COLO829 (cell line): ENCODE measurements at places on chromosomes 11 and 22.

DNA sequence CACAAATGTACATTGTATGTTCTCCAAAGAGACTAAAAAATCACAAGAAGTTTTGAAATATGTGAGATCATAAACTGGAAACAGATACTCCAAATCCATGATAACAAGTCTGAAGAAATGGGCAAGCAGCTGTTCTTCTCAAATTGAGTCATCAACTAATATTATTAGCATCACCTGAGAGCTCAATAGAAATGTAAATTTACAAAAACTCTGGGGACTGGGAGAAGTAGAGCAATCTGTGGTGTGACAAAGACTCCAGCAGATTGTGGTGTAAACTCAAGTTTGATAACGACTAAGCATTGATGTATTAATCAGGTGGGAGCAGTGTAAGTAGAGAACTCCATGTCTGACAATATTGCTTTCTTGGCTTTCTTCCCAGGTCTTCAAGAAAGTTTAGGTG is 53.2 kb downstream of the GLYATL1 start:
- DNase-seq: no peak

DNA sequence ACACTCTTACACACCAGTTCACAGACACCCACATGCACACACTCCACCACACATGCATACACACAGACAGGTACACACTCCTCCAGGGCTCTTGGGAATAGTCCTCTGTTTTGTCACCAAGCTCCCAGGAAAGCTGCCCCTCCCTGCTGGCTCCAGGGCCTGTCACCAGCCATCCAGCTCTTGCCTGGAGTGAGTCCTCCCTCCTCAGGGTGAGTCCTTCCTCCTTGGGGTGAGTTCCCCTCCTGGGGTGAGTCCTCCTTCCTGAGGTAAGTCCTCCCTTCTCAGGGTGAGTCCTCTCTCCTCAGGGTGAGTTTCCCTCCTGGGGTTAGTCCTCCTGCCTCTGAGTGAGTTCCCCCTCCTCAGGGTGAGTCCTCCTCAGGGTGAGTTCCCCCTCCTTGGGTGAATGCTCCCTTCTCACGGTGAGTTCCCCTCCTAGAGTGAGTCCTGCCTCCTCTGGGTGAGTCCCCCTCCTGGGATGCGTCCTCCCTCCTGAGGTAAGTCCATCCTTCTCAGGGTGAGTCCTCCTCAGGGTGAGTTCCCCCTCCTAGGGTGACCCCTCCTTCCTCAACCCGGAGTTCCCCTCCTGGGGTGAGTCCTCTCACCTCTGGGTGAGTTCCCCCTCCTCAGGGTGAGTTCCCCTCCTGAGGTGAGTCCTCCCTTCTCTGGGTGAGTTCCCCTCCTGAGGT is 100.6 kb upstream of the FGF3 start:
- no peak for DNase-seq

- DNase-seq: no peak
Observed at GRCh38 chr22:49956418-49956770, 4.2 kb upstream of the PIM3 start.

- peak; percentile 28 for DNase-seq
Observed at GRCh38 chr11:113023228-113023627, 62.0 kb downstream of the NCAM1 start.

- DNase-seq: no peak
Observed at GRCh38 chr11:117657794-117658193, 139.2 kb downstream of the DSCAML1 start.

DNA sequence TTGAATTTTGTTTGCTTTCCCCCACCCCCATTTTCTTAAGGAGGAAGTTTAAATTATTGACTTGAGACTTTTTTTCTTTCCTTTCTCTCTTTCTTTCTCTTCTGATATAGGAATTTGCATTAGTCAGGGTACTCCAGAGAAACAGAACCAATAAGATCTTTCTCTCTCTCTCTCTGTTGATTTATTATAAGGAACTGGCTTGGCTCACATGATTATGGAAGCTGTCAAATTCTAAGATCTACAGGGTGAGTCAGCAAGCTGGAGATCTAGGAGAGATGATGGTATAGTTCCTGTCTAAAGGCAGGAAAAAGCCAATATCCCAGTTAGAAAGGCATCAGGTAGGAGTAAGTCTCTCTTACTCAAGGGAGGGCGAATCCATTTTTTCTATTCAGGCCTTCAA is 64.0 kb downstream of the CCDC81 start:
- peak; percentile 28 for DNase-seq

GRCh38 chr22:26276529-26277160 is 107.4 kb downstream of the SEZ6L start:
- no peak for DNase-seq

GRCh38 chr22:36405221-36405661 is 17.5 kb upstream of the MYH9 start:
- DNase-seq: no peak

DNA sequence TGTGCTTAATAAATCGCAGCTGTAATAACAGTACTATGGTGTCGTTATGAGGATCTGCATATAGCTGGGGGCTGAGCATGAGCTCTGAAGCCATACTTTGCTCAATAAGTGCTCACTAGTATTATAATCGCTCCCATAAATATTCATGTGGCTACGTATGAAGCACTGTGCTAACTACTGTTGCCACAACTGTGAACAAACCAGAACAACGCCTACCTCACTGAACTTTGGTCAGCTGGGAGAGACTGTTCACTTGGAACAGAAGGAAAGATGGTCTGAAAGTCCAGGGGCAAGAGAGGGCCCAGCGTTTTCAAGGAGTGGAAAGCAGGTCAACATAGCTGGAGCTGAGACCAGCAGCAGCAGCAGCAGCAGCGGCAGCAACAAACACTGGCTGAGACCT is 141.6 kb downstream of the EFCAB6 start:
- DNase-seq: no peak

DNA sequence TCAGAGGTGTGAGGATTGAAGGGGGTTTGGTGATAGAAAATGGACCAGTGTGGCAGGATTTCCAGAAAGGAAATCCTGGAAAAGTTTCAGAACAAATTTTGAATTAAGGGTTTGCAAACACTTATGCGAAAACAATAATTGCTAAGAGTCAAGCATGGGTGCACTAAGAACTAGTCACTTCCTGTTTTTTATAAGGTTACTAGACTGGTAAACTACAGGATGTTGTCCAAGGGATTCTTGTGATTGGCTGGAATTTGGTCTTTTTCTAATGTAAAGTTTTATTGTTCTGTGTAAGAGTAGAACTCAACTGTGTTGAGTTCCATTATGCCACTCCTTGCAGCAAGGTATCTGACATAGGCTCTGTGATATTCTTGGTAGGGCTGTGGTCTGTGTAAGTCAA is 54.1 kb downstream of the LIF start:
- no peak for DNase-seq

- DNase-seq: no peak
Observed at GRCh38 chr11:106001304-106002012, 20.6 kb downstream of the MSANTD4 start.

GRCh38 chr11:68751004-68751325 is 355 bp downstream of the TESMIN start:
- DNase-seq: no peak

GRCh38 chr22:48567213-48567975 is 1260.3 kb downstream of the BRD1 start:
- peak; percentile 65 for DNase-seq

DNA sequence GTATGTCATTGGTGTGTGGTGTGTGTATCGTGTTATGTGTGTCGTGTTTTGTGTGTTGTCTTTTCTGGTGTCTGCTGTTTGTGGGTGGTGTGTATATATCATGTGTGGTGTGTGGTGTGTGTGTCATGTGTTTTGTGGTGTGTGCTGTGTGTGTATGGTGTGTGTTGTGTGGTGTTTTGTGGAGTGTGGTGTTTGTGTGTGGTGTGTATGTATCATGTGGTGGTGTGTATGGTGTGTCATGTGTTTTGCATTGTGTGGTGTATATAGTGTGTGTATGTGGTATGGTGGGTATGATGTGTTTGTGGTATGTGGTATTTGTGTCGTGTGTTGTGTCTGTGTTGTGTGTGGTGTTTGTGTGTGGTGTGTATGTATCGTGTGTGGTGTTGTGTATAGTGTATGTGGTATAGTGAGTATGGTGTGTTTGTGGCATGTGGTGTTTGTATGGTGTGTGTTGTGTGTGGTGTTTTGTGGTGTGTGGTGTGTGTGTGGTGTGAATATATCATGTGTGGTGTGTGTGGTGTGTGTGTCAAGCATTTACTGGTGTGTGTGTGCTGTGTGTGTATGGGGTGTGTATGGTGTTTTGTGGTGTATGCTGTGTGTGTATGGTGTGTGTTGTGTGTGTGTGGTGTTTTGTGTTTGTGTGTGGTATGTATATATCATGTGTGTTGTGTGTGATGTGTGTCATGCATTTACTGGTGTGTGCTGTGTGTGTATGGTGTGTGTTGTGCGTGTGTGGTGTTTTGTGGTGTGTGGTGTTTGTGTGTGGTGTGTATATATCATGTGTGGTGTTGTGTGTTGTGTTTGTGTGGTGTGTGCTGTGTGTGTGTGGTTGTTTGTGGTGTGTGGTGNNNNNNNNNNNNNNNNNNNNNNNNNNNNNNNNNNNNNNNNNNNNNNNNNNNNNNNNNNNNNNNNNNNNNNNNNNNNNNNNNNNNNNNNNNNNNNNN is 12.7 kb downstream of the PIM3 start:
- no peak for DNase-seq

DNA sequence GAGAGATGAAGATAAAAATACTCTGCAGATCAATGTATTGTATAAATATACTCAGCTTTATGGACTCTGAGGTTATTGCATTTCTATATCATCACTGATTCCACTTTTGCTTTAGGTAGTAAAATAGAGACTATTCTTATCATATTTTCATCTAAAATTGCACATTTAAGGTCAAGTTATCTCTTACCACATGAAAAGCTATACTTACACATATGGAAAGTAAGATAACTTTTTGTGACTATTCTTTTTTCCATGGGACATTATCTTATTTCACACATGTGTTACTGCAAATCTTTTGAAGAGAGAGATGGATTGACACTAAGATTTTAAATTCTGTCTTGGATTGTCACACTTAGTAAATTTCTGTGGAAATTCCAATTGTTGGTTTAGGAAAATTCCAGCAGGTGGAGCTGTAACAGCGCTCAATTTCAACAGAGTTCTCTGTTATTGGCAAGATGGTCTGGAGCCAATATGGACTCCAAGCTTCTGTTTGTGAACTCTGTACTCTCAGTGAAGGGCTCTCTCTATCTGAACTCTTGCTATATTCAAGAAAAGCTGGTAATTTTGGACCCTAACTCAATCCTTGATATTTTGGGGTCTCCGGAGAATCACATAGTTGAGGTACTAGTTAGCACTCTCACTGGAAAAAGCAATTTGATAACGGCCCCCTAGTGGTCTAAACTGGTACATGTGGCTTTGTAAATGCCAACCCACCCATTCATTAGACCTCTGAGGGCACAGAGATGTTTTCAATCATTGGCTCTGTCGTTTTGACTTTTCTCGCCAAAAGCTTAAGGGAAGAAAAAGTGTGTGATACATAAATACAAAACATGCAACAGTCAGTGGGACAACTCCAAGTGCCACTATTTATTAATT is 429.7 kb downstream of the ETS1 start:
- DNase-seq: peak; percentile 40

DNA sequence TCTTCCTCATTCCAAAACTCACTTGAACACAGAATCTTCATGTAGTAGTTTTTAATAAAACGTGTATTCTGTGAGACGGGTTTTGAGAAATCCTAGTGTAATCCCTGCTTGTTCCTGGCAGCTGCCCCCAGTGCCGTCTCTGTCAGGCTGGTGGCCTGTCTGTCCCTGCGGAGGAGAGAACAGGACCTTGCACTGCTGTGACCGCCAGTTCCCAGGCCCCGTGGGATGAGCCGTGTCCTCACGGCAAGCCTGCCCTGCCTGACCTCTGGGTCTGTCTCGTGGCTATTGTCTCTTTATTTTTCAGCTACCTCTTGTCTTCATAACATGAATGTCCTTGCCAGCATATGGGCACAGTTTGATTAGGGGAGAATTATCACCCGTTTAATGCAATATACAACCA is 535.5 kb upstream of the B3GAT1 start:
- DNase-seq: no peak
